HFFc6 (cell line): ENCODE measurements at places on chromosomes 1 and 21. TPM values are rescaled to one million over a fixed set of nuclear protein-coding genes. Genes with fewer than 3 reads are reported as not detected.
A peak's percentile ranks its signal among the peaks of the same experiment; 100 is the strongest.

The TMPRSS3 gene
- total RNA-seq: not detected in 2 replicates

The HECTD3 gene
- total RNA-seq: 26.7 to 31.4 TPM (median 28.8 TPM) in 3 replicates

The GPR3 gene
- 2.3 to 2.8 TPM (median 2.7 TPM) in 3 replicates for total RNA-seq

GRCh38 chr1:3536420-3537195 lies 74.7 kb downstream of the MEGF6 start:
- no peak for DNase-seq

DNA sequence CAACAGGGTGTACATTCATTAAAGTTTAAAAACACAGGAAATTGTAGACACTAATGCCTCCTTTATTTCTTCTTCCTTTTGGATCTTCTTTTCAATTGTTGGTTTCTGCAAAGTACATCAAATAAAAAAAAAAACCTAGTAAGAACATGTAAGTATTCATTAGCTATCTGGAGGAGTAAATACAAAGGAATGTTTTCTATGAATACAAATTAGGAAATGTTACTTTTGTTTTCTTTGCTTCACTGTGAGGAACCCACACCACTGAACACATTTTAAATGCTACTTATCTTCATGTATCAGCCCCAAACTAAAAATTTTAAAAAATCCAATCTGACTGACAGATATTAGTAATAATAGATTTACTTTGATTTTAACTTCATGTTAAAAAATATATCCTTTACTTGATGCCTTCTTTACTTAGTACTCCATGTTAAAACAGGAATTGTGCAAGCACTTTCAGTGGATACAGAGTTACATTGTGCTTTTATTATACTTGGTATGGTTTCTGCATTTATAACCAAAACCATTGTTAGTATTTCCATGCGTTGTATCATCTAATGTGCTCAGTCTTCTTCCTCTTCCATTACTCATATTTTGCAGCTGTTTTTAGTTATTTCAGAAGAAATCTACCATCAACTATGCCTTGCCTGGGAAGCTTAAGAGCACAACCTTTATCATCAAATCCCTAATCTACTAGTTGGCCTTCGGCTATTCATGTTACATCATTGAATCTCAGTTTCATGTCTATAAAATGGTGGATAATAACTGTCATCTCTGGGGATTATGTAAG lies 236.9 kb upstream of the DPYD start:
- peak; percentile 55 for DNase-seq

GRCh38 chr1:2258996-2259395 lies 30.9 kb downstream of the SKI start:
- no peak for DNase-seq

DNA sequence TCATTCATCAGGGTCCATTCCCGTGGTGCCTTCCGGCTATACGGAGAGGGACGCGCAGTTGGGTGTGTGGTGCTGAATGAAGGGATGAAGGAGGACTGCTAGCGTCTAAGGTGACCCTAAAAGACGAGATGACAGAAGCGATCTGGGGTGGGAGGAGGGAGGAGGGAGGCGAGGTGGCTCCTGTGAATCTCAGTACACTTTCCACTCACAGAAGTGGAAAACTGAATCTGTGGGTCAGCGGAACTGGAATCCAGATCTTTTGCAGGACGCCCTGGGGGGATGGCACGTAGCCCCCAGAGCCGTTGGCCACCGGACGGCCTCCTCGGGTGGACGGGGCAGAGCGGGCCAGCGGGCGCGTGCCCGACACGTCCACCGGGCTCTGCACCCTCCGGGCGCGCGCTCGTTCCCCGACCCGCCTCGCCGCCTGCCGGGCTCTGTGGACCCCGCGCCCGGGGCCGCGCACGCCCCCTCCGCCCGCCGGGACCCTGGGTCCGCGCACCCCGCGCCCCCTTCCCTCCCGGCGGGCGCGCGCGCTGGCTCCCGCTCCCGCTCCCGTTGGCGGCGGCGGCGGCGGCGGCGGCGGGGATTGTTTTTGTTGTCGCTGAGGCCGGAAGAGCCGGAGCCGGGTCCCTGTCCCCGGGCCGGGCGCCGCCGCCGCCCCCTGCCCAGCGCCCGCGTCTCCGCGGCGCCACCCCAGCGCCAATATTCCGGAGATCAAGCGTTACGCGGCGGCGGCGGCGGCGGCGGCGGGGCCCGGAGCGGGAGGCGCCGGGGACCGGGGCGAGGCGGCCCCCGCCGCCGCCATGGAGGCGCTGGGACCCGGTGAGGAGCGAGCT lies at the start of gene AGO4:
TSS of gene AGO4 (plus strand) at position 403 of the 836 bp plus-strand sequence. CDS start at position 804, 401 bp downstream.
- DNase-seq: peak; percentile 46

DNA sequence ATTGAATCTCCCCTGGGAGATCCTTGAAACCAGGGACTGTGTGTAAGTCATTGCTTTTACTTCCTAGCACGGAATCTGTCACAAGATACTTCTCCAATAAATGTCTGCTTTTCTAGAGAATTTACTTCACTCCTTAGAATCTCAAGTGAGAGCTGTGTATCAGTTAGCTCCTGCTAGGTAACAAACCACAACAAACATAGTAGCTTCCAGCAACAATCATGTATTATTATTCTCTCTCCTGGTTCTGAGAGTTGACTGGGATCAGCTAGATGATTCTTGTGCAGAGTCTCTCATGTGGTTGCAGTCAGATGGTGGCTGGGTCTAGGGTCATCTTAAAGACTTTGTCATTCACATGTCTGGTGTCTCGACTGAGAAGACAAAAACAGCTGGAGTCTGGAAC lies 166.9 kb upstream of the UBE2U start:
- no peak for DNase-seq

DNA sequence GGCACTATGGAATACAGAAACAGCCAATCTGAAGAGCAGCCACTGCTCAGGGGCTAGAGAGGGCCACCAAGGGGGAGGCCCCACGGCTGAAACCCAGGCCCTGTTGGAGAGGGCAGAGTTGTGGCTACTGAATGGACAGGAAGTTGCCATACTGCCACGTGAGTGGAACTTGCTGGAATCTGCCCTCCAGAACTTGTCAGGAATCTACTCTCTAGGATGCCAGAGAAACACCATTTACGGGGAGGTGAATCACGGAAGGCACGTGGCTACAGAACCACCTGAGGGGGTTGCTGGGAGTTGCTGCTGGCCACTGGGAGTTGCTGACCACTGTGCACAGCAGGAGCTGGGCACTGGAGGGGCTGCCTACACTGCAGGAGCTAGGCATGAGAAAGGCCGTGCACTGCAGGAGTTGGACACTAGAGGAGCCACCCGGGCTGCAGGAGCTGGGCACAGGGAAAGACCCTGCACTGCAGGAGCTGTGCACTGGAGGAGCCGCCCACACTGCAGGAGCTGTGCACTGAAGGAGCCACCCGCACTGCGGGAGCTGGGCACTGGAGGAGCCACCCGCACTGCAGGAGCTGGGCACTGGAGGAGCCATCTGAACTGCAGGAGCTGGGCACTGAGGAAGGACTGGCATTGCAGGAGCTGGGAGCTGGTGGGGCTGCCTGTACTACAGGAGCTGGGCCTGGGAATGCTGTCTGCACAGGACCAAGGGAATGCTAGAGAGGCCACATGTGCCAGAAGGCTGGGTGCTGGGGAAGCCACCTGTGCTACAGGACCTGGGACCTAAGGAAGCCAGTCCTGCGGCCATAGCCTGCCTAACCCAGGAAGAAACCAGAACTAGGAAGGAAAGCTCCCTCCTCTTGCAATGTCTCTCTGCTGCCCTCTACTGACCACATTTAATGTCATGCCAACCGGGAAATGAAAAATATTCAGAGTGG lies 343.4 kb downstream of the MATN1 start:
- DNase-seq: peak; percentile 71

DNA sequence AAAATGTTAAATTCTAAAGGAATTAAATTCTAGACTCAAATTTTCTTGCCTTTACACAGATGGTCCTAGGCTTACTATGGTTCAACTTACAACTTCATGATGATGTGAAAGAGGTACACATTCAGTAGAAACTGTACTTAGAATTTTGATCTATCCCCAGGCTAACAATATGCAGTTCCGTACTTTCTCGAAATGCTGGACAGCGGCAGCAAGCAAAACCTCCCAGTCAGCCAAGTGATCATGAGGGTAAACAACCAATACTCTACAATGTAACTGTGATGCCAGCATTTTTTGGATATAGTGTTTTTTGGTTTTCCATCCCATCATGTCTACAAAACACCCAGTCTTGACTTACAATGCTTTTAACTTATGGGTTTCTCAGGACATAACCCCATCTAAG lies 25.7 kb downstream of the VAV3 start:
- no peak for DNase-seq

DNA sequence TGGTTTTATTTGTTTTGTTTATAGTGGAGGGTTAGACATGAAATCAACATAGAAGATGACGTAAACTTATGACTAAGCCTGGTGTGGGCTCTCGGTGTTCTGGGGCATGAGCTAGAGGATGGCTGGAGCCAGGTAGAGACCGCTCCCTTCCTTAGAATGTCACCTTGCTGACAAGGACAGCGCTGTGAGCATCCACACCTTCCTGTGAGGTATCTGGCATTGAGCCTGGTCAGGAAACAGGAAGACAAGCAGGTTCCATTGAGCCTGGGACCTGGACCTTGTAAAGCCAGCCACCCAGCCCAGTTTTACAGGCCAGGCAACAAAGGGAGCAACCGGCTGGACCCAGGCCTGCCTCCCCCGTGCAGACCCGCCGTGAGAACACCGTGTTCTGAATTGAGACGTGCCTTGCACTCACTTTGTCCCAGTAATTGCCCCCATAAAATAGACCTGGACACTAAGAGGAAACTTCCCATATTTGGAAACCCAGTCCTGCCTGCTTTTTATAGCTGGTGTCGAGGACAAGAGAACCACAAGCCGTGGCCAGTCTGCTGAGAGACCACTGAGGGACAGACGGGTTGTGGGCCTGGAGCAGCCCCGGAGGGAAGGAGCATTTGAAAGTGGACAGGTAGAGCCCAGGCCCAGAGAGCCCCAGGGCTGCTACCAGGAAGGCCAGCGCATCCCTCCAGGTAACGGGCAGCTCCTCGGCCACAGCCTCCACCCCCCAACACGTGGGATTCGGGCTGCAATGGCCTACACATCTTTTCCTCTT lies 78.0 kb downstream of the PDE9A start:
- DNase-seq: no peak

DNA sequence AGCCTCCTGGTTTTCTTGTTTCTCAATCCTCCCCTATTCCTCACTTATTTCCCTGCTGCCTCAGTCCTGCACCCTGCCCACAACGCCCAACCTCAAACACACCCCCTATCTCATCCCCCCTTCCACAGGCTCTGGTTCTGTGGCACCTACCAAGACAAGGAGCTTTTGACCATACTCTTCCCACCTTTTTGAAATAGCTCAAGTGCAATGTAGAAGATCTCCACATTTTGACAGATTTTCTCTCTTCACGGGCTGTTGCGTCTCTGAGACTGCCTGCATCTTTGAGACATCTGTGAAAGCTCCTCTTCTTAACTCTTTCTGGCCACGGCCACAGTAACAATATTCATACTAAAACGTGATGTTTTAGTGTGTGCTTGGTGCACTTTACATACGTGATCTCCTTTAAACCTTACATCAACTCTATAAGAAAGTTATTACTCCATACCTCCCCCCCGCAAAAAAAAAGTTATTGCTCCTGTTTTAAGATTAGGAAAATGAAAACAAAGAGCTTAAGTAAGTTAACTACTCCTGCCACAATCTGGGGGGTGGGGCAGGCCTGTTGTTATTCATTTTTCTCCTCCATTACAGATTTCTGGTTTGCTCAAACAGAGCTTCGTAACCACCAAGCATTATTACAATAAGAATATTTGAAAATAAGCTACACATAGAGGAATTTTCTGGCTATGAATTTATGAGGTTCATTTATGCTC lies 1.8 kb upstream of the SERBP1 start:
- DNase-seq: no peak

DNA sequence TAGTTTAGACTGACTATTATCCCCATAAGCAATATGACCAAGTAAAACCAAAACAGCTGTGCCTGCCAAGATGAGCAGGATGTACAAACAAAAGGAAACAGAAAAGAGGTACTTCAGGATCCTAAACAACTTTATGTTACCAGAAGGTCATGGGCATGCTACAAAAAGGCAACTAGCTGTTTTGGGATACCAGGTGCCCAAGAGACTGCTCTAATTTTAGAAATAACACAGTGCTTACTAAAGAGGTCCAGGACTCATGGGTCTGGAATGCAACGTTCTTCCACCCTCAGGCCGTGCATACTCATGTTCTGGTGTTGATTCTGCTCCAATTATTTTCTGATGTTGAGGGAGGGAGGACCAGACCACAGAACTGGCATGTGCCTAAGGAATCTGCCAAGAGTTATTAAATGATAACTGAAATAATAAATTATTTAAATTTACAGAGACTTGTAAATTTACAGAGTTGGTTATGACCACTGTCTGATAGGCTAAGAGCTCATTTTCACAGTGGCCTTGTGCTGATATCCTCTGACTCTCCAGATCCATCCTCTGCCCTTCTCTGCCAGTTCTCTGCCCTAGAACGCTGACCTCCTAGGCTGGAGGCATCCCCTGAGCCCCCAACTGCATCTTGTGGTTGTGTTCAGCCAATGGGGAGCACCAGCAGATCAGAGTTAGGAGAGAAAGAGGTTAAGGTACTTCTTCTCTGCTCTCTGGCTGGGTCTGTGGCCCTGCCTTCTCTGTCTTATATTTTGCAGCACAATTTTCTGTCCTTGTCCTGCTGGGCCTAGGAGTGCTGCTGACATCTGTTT lies 37.7 kb upstream of the BCL10 start:
- peak; percentile 96 for DNase-seq

- no peak for DNase-seq
Measured at GRCh38 chr1:202162047-202162417, 1.6 kb upstream of the PTPN7 start.

DNA sequence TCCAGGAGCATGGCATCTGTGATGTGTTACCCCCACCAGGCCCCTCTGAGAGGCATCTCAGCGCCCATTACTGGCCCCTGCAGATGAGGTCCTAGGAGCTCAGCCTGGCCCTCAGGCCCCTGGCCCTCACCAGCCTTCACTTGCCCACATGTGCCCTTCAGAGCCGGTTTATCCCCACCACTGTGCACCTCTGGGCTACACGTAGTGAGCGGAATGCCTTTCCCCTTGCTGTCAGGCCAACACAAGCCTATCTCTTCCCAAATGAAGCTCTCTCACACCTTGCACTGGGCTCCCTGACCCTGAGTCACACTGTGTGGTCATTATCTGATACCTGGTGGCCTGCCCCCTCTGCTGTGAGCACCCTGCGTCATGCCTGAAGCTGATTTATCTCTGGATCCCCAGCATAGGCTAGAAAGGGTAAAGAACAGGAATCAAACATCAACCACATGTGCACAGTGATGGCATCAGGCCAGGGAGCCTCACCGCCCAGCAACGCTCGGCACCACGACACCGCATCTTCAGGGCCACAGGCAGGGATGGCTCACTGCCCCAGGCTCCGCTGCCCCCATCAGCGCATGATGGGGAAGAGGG lies 49.1 kb downstream of the GLIS1 start:
- no peak for DNase-seq

- peak; percentile 53 for DNase-seq
Measured at GRCh38 chr1:203368624-203369451, 17.9 kb upstream of the FMOD start.
